ENCODE measurements at places on chromosomes 7 and 10.

DNA sequence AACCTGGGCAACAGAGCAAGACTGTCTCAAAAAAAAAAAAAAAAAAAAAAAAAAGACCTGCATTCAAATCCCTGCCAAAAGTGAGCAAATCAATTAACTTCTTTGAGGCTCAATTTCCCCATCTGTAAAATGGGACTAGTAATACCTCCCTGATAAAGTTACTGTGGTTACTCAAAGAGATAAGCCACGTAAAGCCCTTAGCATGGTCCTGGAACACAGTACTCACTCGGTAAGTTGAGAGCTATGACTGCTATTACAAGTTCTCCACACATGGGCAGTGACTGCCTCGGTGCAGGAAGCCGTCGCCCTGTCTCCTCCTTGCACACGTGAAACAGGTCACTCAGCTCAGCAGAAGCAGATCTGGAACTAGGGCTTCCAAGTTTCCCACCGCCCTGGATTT, 37.9 kb downstream of the DDIT4 start:
- DNase-seq = no peak

- DNase-seq = no peak
These were observed 238.5 kb downstream of the SEMA3A start for GRCh38 chr7:83956104-83956503.

DNA sequence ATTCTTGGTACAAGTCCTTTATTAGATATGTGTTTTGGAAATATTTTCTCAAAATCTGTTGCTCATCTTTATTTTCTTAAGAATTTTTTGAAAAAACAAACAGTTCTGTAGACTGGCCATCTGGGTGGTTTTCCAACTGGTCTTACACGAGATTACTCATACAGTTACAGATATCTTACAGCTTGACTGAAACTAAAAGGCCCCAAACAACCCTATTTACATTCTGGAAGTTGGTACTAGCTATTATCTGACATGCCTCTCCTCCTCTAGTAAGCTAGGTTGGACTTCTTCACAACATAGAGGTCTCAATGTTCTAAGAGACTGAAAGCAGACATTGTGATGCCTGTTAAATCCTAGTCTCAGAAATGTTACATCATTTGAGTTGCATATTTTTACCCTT, 52.0 kb downstream of the ZNF22 start:
- no peak for DNase-seq

GRCh38 chr7:7867846-7868571, 100.6 kb upstream of the GLCCI1 start:
- DNase-seq = no peak

- DNase-seq = no peak
These were observed 284.9 kb downstream of the FGFR2 start for GRCh38 chr10:121313119-121313875.

GRCh38 chr10:76129213-76129612, 697.8 kb downstream of the LRMDA start:
- DNase-seq = no peak

DNA sequence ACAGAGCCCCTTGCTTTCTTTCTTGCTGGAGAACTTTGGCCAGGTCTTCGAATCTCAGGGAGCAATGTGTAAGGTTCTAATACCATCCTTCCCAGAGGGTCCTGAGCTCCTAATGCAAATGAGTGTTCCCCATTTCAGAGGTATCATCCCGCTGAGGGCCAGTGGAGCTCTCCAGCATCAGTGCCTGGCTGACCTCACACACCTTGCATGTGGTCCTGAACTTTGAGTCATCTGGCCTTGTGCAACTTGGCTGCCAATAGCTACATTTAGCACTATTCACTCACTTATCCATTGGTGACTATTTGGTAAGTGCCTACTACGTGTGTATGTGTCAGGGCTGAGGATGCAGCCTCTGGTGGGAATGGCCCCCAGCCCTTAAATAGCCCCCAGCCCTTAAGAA, 48.4 kb upstream of the HABP2 start:
- DNase-seq = no peak

DNA sequence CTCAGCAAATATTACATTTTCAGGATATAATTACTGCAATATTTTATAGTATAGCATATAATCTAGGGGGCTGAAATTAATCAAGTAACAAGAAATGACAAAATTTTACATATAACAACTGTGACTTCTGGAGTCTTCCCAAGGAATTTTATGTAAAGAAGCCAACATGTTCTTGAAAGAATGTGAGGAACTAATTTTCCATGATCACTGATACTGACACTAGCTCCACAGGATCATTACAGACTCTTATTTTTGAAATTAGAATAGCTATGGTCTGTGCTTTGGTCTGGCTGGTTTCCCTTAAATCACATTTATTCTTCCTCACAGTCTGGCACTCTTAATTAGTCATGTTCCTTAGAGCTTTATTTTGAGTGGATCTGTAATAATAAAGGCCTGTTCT, 267.7 kb upstream of the SEMA3A start:
- no peak for DNase-seq

GRCh38 chr10:117547016-117547715, 4.6 kb downstream of the EMX2 start:
- DNase-seq = no peak

GRCh38 chr7:128928882-128929788, 8.6 kb upstream of the IRF5 start:
- DNase-seq = no peak

GRCh38 chr7:77482015-77482414, 55.1 kb upstream of the PTPN12 start:
- peak; percentile 19 for DNase-seq

DNA sequence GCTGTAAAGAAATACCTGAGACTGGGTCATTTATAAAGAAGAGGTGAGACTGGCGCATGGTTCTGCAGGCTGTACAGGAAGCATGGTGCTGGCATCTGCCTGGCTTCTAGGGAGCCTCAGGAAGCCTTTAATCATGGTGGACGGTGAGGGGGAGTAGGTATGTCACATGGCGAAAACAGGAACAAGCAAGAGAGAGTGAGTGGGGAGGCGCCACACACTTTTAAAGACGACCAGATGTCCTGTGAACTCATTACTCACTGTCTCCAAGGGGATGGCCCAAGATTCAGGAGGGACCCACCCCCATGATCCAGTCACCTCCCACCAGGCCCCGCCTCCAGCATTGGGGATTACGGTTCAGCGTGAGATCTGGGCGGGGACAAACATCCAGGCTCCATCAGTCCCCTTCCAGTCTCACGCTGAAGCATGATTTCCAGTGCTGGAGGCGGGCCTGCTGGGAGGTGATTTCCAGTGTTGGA, 3.2 kb downstream of the ZNF316 start:
- peak; percentile 42 for DNase-seq
